ENCODE measurements at places on chromosomes 3 and 15.

- no peak for DNase-seq
Observed at GRCh38 chr15:101568309-101568708, 78.8 kb upstream of the PCSK6 start.

DNA sequence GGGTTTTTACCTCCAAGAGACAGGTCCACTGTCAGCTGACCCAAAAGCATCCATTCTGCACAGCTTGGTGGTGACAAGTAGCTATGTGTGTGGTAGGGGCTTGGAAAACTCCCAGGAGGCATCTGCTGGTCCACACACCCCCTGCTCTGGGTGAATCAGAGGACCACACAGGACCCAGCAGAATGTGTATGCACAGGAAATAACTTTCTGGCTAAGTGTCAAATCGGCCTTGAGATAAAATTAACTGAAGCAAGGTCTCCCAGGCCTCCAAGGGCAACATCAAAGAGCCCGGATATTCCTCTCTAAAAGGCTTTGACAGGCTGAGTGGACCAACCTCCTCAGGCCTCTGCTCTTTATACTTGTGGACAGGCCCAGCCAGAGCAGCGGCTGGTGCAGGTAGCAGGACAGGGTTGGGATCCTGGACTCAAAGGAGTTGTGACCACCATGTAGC, 66.5 kb downstream of the CTNNB1 start:
- DNase-seq: no peak

DNA sequence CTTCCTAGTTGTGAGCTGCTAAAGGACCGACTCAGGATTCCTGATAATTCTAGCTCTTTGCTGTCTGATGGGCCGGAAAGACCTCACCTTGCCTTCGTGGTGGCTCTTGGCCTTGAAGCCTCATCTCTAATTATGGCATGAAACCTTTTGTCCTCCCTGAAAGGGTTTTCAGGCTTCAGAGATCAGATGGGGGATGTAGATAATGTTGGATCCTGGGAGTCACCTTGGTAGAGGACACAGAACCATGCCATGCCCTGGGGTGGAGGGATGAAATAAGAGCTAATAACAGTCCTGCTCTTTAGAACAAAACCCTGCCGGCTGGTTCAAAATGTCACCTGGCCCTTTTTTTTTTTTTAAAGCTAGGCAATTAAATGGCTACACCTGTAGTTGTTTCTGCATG, 50.8 kb upstream of the SYN2 start:
- DNase-seq: no peak

DNA sequence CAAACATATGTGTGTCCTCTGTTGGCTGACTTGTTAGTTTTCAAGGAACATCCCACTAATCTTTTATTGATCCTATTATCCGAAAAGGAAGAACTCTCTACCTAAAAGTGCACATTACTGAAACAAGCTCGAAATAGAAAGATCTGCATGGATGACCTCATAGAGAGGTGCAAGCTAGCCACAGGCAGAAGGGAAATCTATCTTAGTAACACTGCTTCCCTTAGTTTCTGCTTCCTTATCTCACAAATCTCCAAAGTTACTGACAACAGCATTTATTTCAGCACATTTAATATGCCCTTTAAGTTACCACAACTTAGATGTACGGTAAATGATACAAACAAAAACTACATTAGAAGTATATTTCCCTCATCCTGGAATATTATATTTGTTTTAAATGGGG, 285.1 kb upstream of the CCDC54 start:
- DNase-seq: no peak

- no peak for DNase-seq
Observed at GRCh38 chr15:101232677-101233076, 19.2 kb downstream of the CHSY1 start.

- no peak for DNase-seq
Observed at GRCh38 chr3:60391292-60391691, 860.0 kb downstream of the FHIT start.

DNA sequence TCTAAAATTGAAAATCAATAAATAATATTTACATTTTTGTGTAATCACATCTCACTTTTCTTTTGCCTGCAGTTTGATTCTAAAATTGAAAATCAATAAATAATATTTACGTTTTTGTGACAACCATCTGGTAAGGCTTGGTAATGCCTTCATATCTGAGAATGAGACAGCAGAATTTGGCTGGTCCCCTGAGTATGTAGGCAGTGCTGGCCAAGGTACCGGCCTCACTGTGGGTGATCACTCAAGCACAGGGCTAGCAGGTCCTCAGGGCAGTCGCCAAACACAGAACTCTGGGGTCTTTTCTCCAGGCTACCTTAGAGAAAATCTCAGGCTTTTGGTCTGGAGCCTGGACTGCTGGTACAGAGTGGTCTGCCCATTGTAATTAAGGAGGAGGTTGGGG, 26.2 kb downstream of the RTP3 start:
- no peak for DNase-seq

DNA sequence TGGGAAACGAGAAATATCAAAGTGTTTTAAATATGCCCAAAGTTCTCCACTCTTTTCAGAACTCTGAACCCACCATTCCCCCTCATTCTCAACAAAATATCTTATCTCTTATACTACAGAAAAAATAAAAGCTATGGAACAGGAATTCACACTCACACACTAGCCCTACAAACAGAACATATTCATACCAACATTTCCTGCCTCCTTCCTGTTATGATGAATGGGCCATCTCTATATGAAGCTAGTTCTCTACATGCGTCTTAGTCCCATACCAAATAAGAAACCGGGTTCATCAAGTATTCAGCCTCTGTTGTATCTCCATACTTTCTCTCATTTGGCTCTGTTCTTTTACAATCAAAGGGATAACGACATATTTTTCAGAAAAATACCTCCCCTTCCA, 72.6 kb downstream of the PLSCR2 start:
- no peak for DNase-seq

DNA sequence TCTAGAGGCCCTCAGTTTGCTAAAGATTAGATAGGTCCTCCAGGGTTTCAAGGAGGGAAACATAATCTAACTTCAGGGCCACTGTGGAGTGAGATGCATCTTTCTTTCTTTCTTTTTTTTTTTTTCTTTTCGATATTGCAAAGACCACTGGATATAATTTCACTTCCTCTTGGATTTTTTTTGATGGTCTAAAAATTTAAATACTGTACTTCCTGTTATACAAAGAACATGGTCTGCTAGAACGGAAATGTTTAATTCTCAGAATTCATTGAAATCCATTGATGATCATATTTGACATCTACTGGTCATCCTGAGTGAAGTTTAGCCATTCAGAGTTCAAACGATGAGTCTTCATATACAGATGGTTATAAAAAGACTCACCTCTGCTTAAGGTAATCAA, 808.8 kb upstream of the LMCD1 start:
- DNase-seq: no peak

DNA sequence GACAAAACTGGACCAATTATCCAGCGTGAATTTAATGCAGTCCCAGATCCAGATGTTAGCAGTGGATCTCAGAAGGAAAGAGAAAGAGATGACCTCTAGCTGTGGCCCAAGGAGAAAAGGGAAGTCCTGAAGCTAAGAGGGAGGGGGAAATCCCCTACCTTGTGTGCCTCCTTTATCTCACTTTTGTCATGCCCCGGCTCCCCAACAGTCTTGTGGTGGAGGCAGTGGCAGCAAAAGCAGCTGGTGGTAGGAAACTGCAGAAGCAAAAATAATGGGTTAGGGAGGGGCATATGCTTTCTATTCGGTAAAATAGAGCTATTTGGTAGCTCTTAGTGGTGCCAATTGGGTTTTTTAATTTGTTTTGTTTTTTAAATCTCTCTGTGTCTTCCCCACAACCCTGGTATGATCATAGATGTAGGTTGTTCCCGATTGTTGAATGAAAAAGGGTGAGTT, 56.5 kb downstream of the MCTP2 start:
- DNase-seq: no peak

DNA sequence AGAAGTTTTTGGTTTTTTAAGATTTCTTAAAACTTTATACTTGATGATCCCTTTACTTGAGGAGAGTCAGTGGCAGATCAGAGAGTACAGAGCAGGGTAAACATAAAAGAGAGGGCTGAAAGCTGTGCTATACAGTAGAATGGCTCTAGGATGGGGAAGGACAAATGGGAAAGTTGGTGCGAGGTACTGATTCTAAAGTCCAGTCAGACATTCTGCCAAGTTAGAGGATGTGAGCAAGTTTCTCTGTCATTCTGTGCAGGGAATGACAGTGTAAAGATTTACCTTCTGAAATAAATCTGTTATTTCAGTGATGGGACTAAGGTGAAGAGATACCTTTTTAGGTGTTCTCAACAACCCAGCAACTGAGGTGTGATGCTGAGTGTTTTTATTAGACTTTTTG, 100.1 kb upstream of the GBE1 start:
- no peak for DNase-seq

- DNase-seq: peak; percentile 50
Observed at GRCh38 chr3:50245831-50246516, 10.0 kb downstream of the GNAI2 start.

DNA sequence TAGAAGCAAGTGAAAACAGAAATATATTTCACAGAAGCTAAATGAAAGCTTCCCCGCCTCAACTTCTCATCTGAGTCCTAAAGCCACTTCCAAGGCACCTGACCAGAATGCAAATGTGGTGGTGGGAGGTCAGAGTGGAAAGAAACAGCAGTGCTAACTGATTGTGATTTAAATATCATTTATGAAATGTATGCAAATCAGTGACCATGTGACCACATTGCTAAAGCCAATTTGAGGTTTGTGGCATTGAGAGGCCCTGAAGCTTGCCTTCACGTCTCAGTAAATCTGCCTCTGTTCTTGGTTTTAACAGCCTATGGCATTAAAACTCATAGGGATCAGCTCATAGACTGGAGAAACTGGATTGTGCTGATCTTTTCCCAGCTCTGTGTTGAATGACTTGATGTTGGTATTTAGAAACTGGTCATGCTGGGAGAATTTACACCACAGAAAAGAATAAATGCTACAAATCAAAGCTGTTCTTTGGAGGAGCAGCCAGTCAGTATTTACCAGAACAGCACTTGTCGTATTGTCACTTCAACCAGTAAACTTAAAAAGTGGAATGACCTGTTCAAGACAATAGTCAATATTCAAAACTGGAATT, 481.4 kb upstream of the ALCAM start:
- DNase-seq: no peak

DNA sequence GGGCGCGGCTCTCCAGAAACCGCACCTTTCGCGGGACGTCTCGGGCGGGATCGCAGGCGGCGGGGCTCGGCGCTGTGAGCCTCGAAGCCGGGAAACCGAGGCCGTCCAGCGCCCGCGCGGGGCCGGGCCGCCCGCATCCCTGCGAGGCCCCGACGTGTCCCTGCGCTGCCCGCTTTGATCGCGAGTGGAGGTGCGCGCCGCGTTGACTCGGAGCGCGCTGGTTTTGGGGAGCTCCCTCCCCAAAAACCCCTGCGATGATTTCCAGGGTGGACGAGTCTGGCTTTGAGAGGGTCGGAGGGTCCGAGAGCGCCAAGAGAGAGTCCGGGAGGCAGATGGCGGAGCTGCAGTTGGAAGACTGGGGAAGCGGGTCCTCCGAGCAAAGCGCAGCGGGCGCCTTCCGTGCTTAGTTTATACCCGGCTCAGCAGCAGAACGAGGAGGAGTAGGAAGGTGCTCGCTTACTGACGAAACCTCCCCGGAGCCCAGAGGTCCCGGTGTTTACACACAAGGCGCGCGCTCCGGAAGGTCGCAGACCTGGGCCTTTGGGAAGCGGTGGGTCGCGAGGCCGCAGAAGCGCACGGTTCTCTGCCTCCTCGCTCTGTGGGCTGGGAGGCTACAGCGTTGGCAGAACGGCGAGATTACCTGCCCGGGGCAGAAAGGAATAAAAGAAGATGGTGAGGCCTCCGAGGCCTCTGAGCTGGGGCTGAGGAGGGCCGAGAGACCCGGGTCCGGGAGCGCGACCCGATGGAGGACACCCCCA, 687 bp downstream of the ALDH1A3 start:
- DNase-seq: no peak

GRCh38 chr3:33173672-33174071, 44.9 kb downstream of the SUSD5 start:
- no peak for DNase-seq

GRCh38 chr3:71175691-71176365, 407.7 kb downstream of the FOXP1 start:
- no peak for DNase-seq

GRCh38 chr3:115790759-115791158, 167.4 kb downstream of the GAP43 start:
- no peak for DNase-seq

- no peak for DNase-seq
Observed at GRCh38 chr3:102533784-102534183, 99.0 kb downstream of the ZPLD1 start.

GRCh38 chr15:63519041-63519440, 14.6 kb downstream of the USP3 start:
- DNase-seq: no peak

- DNase-seq: no peak
Observed at GRCh38 chr3:112769286-112769978, 77.2 kb downstream of the CD200R1L start.

DNA sequence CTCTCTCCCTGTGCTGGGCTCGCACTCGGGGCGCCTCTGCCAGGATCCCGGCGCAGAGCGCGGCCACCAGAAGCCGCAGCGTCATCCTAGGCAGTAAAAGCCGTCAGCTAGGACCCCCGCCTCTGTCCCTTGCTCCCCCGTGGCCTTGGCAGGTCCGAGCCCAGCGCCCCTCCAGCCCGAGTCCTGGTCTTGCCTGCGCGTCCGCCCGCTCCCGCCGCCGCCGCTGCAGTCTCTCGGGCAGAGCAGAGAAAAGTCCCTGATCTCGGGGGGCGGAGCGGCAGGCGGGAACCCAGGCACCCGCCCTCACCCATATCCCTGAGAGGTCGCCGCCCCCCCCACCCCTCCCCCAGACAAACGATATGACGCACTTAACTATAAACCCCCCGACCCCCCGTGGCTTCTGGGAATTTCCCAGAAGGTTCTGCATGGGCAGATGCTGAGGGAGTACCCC, at the start of gene COL7A1:
TSS of gene COL7A1 (minus strand) at position 255 of the 451 bp plus-strand sequence. CDS start at position 85, 170 bp downstream.
- DNase-seq: no peak

GRCh38 chr15:36958606-36959005, 141.7 kb downstream of the MEIS2 start:
- DNase-seq: no peak

DNA sequence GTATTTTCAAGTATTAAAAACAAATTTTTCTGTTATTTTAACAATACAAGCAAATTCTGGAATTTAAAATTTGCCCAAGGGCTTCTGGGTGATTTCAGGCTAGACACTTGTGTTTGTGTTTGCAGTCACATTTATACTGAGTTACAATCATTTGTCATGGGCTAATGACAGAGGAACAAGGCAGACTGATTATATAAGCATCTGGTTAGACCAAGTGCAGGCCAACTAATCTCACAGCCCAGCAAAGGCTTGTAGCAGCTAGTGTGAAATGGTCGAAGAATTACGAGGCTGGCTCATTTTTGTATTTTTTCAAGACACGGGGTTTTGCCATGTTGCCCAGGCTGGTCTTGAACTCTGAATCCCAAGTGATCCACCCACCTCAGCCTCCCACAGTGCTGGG, 52.1 kb downstream of the CMTM8 start:
- peak; percentile 6 for DNase-seq

- DNase-seq: no peak
Observed at GRCh38 chr3:154217671-154218070, 96.5 kb downstream of the ARHGEF26 start.

GRCh38 chr15:68924866-68925560, 5.3 kb upstream of the SPESP1 start:
- DNase-seq: peak; percentile 73
